ENCODE measurements at places on chromosomes 4 and X. TPM values are rescaled to one million over a fixed set of nuclear protein-coding genes. Genes with fewer than 3 reads are reported as not detected.

RASGEF1B gene
- 2.7 TPM for total RNA-seq

EDA gene
- total RNA-seq: 1.4 TPM

ZDHHC15 gene
- 0.05 TPM for total RNA-seq

ZNF141 gene
- total RNA-seq: 30.8 TPM

ZCCHC13 gene
- total RNA-seq: not detected

All from activated CD4-positive, alpha-beta T cell treated with anti-CD3 and anti-CD28 coated beads, Interleukin-2, amount 10 ng/mL, durations not matched to agents 7 days and 5 days (primary cell).